ENCODE measurements at places on chromosomes 16 and 17. TPM values are rescaled to one million over a fixed set of nuclear protein-coding genes. Genes with fewer than 3 reads are reported as not detected.

- DNase-seq, result no peak
Measured at GRCh38 chr17:53942898-53943297, 120.2 kb downstream of the KIF2B start.

DNA sequence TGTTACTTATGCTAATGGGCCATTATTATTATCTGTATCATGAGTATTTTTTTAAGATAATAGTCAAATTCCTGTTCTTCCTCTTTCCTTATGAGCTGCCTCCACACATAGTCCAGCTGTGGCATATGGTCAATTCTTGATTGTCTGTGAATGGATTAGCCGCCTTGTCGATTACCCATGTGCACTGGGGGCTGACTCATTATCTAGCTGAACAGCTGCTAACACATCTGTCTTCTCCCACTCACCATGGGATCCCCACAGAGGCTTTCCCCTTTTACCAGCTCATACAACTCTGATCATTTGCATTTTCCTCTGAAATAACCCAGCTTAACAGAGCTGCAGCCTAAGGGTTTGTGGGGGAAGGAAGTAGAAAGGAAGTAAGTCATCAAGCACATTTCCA, 915.0 kb downstream of the CDH11 start:
- DNase-seq, result peak; percentile 42

GRCh38 chr17:50482110-50482509, 3.5 kb downstream of the RSAD1 start:
- no peak for DNase-seq

DNA sequence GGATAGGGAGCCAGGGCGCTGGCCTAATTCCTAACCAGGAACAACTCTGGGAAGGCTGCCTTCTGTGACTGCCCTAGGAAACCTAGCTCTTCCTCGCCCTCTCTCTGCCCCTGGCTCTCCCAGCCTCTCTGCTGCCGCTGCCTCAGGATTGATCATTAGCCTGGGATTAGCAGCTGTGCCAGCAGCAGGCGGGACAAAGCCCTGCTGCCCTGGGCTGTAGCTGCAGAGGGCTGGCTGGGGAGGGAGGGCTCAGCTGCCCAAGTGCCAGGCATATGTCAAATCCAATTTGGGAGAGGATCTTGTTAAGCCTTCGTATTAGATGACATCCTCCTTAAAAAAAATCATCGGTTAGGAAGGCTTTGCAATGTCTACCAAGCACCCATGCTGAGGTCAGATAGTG, 144.8 kb upstream of the CCL2 start:
- peak; percentile 54 for DNase-seq

DNA sequence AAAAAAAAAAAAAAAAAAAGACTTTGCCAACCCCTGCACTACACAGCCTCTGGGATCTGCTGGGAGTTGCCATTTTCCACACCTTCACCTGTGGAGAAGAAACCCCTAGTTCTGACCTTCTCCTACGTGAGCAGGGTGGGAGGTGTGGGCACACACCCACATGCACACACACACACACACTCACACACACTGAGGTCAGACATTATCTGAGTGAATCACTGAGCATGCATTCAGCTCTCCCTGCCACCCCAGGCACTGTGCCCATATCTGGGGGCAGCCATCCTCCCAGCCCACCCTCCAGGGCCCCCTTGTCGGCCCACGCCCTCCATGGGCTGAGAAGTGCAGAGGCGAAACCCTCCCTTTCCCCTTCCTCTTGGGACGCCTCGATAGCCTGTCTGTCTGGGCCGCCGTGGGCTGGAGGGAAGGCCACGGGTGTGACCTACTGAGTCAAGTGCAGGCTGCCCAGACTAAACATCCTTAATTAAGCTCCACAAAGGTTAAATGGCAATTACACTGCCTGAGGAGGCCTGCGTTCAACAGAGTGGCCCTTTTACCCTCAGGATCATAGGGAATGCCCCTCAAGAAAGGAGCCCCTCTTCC, 143.8 kb downstream of the C16orf95 start:
- no peak for DNase-seq

GRCh38 chr17:81537343-81537855, 9.2 kb downstream of the FSCN2 start:
- DNase-seq, result peak; percentile 92

GRCh38 chr16:11780991-11781680, 15.9 kb downstream of the ZC3H7A start:
- DNase-seq, result peak; percentile 35

The CLEC18A gene
- polyA plus RNA-seq, result 0.20 TPM

The ZNF652 gene
- polyA plus RNA-seq, result 6.5 TPM

The ASGR2 gene
- polyA plus RNA-seq, result not detected

The KRTAP9-4 gene
- not detected for polyA plus RNA-seq

DNA sequence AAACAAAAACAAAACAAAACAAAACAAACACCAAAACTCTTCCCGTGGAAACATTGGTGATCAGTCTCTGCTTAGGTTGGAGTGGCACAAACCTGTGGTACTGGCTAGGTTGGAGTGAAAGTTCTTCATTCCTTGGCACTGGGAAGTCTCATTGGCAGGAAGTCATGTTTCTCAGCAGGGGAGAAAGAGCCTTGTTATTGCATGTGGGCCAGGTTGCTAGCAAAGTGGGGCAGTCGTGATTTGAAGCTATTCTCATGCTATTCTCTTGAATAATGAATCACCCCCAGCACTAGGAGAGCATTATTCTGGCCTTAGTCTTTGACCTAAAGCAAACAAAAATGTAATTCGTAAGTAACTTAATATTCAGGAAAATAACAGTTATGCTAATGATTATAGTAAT, 24.3 kb upstream of the B4GALNT2 start:
- no peak for DNase-seq

GRCh38 chr16:74501484-74502478, 80.5 kb upstream of the CLEC18B start:
- DNase-seq, result no peak

- no peak for DNase-seq
Measured at GRCh38 chr17:21210411-21211076, 3.4 kb downstream of the TMEM11 start.

DNA sequence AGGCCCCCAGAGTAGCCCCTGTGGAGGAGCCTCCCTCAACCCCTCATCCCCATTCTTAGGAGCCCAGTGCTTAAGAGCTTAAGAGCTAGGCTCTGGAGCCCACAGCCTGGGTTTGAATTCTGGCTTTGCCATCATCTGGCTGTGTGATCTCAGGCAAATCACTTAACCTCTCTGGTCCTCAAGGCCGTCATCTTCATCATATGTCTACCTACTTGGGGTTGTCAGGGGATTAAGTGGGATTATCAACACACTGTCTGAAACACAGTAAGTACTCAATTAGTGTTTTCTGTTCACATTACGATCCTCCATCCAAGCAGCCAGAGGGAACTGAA, 4.8 kb downstream of the SREBF1 start:
- DNase-seq, result no peak

DNA sequence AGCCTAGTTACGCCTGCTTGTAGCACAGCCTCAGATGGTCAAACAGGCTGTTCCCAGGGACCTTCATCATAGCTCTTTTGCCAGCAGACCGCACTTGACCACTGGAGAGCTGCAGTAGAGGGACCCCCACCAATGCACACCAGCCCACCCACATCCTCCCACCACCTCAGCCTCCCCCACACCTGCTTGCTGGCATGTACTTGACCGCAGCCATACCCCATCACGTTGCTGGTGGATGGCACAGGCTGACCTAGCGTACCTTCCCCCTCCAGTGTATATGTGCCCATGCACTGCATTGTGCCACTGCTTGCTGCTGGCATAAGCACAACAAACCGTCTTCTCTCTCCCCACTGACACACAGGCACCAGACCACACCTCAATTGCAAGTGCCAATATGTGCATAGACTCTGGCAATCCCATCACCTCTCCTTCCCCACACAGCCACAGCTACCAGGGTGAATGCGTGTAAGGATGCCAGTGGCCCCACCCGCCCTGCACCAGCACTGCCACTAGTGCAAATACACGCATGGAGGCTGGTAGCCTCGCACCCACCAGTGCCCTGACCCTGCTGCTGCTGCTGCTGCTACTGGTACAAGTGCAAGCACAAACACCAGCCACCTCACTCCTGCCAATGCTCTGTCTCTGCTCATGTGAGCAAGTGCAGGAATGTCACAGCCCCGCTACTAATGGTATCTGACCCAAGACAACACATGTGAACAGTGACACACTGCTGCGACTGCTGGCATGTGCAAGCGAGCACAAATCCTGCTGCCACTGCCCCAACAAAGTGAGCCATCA, 1377.6 kb downstream of the CDH11 start:
- no peak for DNase-seq

DNA sequence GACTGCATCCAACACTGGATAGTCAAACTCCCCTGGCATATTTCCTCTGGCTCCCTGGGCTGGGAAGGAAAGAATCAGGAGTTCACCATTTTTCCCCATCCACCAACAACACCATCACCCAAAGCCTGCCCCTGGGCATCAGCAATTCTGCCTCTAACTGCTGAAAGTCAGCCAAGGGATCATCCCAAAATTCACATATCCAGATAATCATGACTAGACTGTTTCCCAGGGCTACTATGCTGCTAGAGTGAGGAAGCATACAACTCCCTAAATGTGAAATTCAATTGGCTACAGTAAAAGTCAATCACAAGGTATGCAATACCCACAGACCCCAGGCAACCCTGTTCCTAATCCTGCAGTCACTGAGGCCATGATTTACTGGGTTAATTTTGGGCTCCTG, 230.6 kb downstream of the C16orf95 start:
- no peak for DNase-seq

DNA sequence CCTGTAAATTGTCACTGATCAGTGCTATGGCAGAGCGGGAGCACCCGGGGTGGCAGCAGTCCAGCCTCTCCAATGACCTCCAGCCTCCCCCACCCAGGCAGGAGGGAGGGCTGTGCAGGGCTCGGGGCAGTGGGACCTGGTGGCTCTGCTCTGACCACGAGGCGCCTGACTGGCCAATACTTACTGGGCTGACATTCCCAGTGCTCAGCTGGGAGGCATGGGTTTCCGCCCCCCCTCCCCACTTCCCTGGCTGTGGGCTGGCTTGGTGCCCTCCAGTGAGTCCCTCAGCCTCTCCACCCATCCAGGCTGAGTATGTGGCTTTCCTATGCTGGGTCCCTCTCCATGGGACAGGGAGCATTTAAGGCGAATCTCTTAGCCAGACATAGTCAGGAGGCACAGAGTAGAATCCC, 2.7 kb downstream of the SOCS3 start:
- DNase-seq, result peak; percentile 72

The LPO gene
- polyA plus RNA-seq, result 0.02 TPM

DNA sequence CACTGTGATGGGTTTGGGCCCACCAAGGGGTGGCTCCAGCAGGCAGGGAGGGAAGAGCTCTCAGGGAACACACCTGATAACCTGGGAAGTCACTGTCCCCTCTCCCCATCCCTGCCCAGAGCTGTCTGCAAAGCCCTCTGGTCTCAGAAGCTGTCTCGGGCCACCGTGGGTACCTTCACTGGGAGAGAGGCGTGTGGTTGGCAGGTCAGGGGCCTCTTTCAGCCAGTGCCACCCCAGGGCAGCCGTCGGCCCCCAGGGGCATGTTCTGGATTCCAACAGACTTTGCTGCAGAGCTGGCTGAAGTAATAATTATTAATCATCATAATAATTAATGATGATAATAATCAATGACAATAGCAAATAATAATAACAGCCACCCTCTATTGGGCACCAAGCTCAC, 21.1 kb downstream of the MGAT5B start:
- DNase-seq, result no peak

The LHX1 gene
- polyA plus RNA-seq, result not detected

DNA sequence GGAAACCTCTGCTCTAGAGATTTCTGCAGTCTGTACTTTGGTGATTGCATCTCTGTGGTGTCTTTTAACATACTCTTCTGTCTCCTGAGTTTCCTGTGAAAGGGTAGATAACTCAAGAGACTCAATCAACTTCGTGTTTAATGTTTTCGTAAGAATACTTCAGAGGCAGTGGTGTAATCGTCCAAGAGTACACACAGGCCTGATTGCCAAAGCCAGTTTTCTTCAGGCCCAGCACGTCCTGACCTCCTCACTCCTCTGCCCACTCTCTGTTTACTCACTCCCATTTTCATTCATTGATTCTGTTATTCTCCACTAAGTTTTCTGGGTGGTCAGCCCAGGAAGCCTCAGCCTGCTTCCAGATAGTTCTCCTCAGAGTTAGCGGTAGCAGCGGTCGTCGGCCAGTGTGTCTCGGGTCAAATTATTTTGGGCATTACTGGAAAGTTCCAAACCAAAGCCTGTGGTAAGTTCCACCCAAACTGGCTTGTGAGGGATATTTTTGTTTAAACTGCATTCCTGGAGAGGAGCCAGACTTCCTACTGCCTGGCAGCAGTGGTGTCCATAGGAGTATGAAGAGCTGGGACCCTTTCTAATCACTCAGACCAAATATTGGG, 293.2 kb downstream of the WWOX start:
- DNase-seq, result no peak

DNA sequence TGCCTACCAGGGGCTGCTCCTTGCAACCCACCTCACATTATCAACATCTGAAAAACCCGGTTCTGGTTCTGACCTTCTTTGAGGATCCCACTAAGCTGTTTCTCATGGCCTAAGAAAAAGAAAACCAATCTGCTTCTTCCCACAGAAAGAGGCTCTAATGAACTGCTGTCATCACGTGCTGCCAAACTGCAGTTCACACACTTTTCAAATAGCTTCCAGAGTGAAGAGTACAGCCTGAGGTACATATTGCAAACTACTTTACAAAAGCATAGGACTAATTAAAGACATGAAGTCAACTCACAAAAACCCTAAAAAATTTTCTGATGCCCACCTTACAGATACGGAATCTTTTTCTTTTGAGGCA, 36.7 kb downstream of the SMG6 start:
- no peak for DNase-seq

DNA sequence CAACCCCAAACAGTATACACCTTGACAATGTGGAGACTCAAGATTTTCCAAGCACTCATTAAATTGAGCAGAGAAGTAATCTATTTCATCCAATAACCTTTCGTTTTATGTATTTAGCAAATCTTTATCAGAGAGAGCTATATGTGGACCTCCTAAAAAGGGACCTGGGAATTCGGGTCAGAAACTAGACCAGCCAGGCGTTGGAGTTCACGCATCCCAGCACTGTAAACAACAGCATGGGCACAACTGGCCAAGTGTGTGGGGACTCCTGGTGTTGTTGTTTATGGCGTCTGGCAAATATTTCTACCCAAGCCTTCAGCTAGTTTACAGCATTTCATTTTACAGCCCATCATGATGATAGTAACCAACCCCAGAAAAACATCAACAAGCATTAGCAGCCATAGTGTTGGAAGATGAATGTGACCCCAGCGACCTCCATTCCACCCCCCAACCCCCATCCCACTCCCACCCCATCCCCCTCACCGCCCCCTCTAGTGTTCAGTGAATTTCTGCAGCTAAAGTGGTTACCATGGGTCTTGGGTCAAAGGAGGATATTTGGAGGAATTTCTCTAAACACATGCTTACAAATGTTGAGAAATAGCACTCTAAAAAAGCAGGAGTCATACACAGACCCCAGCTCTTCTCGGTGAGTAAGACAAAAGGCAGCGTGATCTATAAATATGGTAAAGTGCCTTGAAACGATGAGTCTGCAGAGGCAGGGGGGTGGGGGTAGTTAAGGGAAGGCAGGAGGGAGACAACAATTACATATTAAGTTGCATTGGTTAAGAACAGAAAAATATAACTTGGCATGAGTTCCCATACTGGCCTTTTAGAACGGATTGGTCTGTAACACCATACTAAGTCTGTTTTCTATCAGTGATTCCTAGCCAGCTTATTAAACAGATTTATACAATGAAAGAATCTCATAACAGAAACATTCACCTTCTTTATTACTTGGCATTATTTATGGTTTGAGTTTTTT, 91.4 kb upstream of the TBX2 start:
- DNase-seq, result no peak

All from SK-N-SH (cell line).